ENCODE measurements at places on chromosomes 16 and 17. TPM values are rescaled to one million over a fixed set of nuclear protein-coding genes. Genes with fewer than 3 reads are reported as not detected.

DNA sequence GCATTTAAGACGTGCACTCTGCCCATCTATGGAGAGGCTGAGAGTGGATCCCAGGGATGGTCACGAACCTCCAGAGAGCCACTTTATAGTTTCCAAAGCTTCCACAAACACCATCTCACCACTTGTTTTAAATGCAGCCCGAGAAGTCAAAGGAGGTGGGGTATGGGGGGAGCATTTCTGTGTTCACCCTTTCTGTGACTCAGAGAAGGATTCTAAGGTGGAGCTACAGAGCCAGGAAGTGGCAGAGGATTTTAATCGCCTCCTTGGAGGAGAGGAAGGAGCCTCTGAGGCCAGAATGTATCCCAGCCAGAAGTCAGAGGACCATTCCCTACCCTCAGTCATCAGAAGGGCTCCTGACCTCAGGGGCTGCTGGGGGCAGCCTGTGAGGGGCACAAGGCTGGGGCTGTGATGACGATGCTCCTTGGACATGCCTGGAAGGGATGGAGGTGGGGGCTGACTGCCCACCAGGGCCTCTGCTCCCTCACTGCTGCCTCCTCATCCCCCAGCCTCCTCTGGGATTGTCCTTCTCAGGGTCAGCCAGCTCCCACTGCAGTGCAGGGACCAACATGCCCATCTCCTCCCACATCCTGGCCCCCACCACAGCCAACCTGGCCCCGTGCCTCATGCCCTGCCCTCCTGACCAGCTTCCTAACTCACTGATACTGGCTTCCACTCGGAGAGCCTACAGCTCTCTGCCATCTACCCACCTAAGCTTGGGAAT, 2.8 kb downstream of the XYLT2 start:
- no peak for DNase-seq

DNA sequence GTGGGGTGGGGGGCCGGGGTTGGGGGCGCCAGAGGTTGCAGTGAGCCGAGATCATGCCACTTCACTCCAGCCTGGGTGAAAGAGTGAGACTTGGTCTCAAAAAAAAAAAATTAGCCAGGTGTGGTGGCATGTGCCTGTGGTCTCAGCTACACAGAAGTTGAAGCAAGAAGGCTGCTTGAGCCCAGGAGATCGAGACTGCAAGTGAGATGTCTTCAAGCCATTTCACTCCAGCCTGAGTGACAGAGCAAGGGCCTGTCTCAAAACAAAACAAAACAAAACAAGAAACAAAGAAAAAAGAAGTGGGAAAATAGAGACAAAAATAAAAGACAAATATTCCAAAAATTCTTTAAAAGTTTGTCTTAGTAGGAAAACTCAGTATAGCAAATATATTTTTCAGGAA, 135.1 kb upstream of the CORO6 start:
- no peak for DNase-seq

- peak; percentile 11 for DNase-seq
Observed at GRCh38 chr16:19879241-19879792, 5.3 kb downstream of the GPRC5B start.

DNA sequence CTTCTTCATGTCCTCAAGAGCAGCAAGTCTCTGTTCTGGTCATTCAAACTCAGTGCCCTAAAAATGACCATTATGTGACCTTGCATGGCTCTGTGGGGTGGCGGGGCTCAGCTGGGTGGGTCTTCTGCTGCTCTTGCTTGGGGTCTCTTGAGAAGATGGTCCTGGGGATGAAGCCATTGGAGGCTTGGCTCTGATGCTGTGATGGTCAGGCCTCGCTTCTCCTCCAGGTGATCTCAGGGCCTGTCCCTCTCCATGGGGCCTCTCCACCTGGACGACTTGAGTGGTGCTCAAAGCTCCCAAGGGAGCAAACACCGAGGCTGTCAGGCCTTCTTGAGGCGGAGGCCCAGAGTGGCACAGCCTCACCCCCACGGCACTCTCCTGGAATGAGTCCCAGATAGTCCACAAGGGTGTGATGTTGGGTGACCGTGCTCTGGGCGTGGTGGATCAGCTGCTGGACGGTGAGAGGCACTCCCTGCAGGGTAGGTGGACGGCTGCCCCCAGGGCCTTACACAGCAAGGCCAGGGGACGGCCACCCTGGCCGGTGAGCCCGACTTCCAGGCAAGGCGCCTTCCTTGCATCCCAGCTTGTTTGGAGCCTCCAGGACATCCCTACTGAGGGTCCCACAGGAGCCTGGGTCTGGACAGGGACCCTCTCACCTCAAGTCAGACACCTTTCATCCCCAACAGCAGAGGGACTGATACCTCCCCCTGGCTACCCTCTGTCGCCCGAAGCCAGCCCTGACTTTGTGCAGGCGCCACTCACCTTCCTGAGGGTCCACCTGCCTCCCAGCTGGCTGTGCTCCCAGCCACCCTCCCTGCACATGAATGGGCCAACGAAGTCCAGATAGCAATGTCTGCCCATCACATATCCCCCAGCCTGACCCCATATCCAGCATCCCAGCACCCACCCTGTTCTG, 48.7 kb downstream of the USP22 start:
- DNase-seq = no peak

DNA sequence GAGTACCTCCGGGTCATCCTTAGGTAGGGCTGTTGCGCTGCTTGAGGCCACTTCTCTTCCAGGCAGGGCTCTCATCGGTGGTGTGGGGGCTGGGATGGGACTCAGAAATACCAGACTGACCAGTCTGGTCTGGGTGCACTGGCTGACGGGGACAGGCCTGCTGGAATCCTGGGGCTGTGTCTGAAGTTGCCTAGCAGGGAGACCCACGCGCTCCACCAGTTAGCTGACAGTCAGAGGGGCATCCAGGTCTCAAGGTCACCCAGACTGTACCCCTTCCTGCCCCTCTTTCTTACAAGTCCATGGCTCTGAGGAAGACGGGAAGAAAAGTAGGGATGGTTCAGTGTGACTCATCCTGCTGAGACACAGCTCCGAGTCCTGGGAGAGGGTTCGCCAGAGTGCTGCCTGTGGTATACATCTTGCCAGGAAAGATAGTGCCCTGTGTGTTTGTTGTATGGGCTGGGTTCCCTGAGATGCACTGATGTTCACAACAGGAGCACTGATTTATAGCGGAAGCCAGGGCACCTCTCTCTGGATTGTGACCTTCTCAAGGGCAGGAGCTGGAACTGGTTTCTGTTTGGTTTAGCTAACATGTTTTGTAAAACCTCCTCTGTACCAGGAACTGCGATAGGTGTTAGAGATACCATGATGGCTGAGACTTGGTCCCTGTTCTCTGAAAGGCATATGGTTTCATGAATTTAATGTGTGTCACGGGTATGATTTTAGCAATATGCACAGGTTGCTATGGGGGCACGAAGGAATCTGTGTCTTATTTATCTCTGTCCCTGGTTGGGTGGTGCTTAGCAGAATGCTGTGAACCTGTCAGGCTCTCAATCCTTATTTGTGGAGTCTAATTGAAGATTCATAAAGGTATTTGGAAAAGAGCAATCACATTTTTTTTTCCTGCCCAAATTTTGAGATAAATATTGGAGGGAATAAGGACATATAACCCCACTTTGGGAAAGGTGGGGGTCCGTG, 97.5 kb downstream of the OR1D5 start:
- DNase-seq = no peak

- no peak for DNase-seq
Observed at GRCh38 chr17:69763503-69763902, 311.5 kb upstream of the KCNJ16 start.

GRCh38 chr17:12736526-12736925, 52.8 kb upstream of the ARHGAP44 start:
- no peak for DNase-seq

GRCh38 chr17:67821871-67822367, 3.4 kb upstream of the BPTF start:
- DNase-seq = no peak

GRCh38 chr17:35732806-35733136, 1.3 kb downstream of the RASL10B start:
- DNase-seq = no peak

DNA sequence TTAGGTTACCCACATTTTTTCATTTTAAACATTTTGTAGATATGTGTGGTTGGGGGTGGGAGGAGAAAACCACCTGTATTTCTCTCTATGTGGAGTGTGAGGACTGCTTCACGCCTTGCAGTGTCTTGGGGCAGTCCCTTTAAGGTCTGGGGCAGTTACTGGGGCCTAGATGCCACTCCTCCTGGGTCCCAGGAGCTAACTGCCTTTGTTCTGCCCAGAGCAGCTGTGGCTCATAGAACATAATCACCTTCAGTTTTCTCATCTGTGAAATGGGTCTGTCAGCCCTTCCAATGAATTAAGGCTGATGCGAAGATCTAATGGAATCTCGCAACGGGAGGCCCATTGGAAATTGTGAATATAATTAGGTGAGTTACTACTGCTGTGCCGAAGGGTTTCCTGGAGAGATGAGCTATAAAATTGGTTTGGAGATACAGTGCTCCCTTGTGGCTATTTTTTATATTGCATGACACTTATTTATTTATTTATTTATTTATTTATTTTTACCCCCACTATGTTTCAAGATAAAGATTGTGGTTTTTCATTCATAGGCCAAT, 22.9 kb downstream of the DHRS7C start:
- no peak for DNase-seq

- no peak for DNase-seq
Observed at GRCh38 chr17:1180958-1181752, 1.4 kb upstream of the ABR start.

DNA sequence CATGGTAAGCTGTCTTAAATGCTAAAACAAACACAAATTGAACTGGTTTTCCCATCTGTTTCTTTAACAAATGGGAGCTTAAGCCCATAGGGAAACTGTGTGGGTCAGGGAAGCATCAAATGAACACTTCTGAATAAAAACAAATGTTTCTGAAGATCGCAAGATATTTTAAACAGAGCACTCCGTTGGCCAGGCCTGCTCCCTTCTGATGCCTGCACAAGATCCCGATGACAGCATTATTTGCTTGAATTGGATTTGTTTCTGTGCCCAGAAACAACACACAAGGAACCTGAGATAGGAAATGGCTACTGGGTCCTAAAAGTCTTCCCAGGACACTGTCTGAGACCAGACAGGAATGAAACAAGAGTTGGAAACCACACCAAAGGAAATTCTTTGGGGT, 425.8 kb upstream of the ZFHX3 start:
- DNase-seq = no peak

DNA sequence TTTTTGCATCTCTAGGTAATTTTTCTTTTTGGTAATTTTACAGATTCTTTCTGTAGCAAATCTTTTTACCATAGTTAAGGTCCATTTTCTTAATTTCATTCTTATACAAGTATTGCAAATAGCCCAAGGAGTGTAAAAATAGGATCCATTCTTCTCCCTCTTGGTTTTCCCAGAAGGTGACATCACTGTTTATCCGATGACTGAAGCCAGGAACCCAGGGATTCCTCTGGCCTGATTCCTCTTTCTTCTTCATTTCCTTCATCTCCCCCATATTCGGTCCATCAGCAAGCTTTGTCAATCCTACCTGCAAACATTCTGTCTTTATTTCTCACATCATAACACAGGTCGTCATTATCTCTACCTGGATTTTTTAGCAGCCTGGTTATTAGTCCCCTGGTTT, 5.3 kb downstream of the RBBP6 start:
- DNase-seq = no peak

DNA sequence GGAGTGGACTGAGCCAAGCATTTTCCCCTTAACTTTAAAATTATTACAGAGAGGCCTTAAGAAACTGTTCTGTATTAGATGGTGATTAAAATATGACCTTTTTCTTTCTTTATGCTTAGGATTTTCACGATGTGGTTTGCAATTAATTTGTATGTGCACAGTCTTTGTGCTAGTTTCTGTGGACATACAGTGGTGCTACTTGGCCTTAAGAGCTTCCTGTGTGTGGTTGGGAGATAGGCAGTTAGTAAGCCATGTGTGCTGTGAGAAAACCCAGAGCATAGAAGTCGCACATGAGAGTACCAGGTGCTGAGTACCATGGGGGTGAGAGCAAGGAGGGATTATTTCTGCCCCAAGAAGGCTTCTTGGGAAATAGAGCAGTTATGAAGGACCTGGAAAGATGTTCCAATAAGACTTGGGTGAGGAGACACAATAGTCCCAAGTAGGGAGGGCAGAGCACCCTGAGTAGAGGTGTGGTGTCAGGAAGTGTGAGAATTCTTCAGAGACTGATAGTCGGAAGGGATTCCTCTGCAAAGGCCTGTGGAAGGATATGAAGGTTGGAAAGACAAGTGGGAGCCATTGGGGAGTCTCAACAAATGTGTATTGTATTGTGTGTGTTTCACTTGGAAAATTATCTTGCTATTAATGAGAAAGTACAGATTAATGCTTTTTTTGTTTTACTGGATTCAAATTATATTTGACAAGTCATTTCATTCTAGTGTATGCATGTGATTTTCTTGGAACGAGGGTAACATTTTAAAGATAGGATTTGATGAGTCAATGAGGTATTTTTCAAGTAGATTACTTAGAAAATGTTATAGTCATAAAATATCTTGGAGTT, 239.9 kb downstream of the PRKCA start:
- no peak for DNase-seq

DNA sequence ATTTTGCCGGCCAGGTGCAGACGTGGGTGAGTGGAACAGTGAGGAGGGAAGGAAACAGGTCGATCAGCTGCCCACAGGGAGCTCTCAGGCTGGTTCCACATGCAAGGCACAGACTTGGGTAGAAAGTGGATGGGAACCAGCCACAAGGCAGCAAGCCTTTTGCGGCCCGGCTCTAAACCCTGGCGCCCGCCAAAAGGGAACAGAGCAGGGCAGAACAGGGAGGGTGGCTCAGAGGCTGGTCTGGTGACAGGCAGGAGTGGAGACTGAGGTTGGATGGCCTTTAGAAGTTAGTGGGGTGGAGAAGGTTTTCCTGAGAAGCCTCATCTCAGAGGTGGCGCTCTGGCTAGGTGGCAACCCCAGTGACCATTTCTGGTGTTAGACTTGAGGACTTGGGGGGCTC, 10.4 kb downstream of the LLGL2 start:
- DNase-seq = no peak

- no peak for DNase-seq
Observed at GRCh38 chr16:13937411-13937810, 17.5 kb downstream of the ERCC4 start.

- no peak for DNase-seq
Observed at GRCh38 chr17:8338753-8339140, 893 bp upstream of the ODF4 start.

GRCh38 chr17:58326609-58327362, 1.8 kb downstream of the TSPOAP1 start:
- DNase-seq = no peak

DNA sequence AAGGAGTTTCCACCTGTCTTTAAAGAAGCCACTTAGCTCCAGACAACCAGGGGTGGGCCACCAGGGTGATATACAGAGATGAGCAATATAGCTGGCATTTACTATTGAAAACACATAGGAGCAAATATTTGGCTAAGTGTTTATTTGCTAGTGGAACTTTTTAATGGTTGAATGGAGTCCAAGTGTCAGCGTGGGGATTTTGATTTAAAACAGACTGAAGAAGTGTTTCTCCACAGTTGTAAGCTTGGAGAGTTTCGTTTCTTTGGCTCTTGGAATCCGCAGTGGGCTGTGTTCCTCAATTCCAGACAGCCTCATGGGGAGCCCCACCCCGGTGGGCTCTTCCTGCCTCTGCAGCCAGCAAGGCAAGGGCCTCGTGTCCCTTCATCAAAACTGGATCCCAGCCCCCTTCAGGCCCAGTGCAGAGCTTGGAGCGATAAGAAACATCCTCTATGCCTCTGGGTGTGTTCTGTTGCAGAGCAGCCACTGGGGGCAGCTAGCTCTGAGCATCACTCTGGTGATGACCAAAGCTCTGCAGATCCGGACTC, 36.1 kb downstream of the NOG start:
- DNase-seq = peak; percentile 7

The ELP5 gene
- 28.0 TPM for polyA plus RNA-seq

The SMARCD2 gene
- polyA plus RNA-seq = 58.3 TPM

The SCNN1G gene
- polyA plus RNA-seq = not detected

The HBQ1 gene
- not detected for polyA plus RNA-seq

The RTN4RL1 gene
- polyA plus RNA-seq = 0.04 TPM

The AATF gene
- polyA plus RNA-seq = 18.8 TPM

The CETP gene
- polyA plus RNA-seq = 0.17 TPM

The SLC38A7 gene
- polyA plus RNA-seq = 15.0 TPM

Data from AG04450 (cell line).